Kidney epithelial cell (primary cell): ENCODE measurements at places on chromosomes 6 and 20. TPM values are rescaled to one million over a fixed set of nuclear protein-coding genes. Genes with fewer than 3 reads are reported as not detected.

DNA sequence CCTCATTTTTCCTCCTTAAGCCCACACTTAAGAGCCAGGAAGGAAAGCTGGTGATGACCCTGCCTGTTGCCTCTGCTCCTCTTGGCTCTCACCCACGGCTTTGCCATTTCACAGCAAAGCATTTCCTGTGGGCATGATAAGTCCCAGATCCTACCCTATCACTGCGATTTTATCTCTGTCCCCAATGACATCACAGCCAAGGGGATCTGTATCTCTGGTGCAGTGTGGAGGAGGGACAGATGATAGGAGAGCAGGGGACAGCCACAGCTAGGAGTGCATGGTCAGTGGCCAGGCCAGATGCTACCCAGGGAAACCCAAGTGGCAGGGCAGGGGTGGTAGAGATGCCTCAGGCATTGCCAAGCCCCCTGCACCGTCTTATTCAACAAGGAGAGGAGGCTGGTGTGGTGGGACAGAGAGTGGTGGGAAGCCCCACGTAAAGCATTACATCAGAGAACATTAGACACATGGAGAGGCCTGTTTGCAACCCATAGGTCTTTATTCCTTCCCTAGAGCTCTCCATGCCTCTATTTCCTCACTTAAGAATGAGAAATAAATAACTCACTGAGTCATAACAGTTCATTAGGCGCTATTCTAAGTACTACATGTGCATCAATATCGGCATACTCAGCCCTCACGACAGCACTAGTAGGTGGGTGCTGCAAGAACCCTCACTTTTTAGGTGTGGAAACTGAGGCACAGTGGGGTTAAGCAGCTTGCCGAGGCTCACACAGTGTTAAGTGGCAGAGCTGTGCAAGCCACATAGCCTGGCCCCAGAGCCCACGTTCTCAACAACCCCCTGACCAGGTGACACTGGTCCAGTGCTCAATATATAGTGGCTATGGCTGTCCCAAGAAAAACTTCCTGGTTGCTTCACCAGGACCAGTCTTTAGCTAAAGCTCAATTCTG, 4.6 kb downstream of the TFEB start:
- DNase-seq: no peak

DNA sequence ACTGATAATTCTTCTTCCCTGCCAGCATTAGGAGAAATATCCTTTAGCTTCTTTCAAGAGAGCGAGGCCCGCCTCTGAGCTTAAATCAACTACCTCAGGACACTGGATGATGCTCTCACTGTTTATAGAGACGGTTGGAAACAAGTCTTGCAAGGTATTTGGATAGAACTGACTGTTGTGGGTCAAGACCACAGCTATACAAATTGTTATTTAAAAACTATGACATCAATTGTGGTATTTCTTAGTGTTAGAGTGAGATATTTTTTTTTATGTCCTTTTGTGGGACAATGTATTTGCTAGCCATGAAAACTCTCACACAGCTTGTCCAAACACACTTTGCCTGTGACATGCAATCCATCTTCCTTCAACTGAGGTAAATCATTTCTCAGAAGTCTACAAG, 136.3 kb upstream of the PHACTR1 start:
- DNase-seq: no peak

Gene RSPH3
- 7.1 and 8.3 TPM in 2 replicates for total RNA-seq

Gene MGME1
- 11.6 and 15.2 TPM in 2 replicates for total RNA-seq

Gene L3MBTL3
- 9.5 and 10.3 TPM in 2 replicates for total RNA-seq

- no peak for DNase-seq
Observed at GRCh38 chr6:167328086-167328485, 3.2 kb downstream of the TTLL2 start.

Gene PTCRA
- total RNA-seq: not detected in 2 replicates

GRCh38 chr6:76861403-76861802, 601.9 kb downstream of the HTR1B start:
- DNase-seq: no peak

Gene ARFGEF3
- 11.1 and 13.4 TPM in 2 replicates for total RNA-seq

- DNase-seq: no peak
Observed at GRCh38 chr6:88967891-88968290, 4.5 kb upstream of the RNGTT start.

DNA sequence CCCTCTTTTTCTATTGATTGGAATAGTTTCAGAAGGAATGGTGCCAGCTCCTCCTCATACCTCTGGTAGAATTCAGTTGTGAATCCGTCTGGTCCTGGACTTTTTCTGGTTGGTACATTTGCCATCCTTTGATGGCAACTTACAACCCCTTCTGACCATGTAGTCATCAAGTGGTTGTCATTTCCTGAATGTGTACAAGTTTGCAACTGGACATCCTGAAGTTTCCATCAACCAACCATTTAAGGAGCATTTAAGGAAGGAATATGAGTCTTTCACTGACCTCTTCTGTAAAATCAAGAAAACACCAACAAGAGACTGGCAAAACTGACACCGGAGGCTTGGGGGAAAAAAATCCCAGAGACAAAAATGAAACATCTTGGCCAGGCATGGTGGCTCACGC, 97.4 kb downstream of the RIN2 start:
- no peak for DNase-seq

Gene C6orf15
- total RNA-seq: 0.62 and 0.79 TPM in 2 replicates

DNA sequence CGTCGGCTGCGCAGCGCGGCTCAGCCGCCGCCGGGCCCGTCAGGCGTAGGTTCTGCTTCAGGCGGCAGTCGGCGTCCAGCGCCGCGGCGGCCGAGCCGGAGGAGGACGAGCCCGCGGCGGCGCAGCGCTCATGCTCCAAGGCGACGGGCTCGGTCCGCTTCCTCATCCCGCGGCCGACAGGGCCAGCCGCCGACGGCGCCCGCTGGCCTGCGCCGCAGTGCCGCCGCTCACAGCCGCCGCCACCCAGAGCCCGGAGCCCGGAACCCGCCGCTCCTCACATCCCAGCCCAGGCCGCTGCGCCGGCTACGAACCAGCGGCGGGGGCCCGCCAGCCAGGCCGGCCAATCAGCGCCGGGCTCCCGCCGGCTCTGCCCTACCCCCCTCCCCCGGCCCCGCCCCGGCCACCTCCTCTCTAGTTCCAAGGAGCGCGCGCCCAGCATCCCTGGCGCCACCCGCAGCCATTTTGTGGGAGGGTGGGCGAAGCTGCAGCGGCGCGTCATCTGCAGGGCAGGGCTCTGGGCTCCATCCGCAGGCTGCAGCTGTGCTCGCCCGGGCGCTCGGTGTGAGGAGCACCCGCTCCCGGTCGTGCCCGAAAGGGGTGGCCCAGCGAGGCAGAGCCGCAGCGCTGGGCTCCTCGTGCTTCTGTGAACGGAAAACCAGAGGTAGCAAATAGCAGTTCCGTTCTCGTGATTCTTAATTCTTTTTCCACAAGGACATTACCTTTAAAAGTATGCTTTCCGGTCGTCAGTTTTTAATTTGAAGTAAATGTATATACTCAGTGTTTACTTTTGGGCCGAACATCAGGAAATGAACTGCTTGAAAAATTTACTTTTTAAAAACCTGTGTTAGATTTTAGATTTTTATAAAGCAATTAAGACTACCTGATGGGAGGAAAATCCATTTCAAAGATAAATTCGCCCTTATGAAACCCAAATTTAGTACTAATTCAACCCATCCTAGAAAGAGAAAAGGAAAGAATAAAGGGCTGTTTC, at the start of gene ABHD12:
ABHD12 (minus strand) TSS at position 298 of the 991 bp plus-strand sequence; CDS start at position 166, 132 bp downstream.
- DNase-seq: peak; percentile 71

Gene WFDC12
- not detected in 2 replicates for total RNA-seq

- DNase-seq: no peak
Observed at GRCh38 chr6:38959138-38959537, 89.4 kb upstream of the GLP1R start.

GRCh38 chr20:56924292-56925081, 295.4 kb downstream of the TFAP2C start:
- DNase-seq: no peak

- DNase-seq: no peak
Observed at GRCh38 chr20:17911927-17912326, 56.7 kb downstream of the SNX5 start.

DNA sequence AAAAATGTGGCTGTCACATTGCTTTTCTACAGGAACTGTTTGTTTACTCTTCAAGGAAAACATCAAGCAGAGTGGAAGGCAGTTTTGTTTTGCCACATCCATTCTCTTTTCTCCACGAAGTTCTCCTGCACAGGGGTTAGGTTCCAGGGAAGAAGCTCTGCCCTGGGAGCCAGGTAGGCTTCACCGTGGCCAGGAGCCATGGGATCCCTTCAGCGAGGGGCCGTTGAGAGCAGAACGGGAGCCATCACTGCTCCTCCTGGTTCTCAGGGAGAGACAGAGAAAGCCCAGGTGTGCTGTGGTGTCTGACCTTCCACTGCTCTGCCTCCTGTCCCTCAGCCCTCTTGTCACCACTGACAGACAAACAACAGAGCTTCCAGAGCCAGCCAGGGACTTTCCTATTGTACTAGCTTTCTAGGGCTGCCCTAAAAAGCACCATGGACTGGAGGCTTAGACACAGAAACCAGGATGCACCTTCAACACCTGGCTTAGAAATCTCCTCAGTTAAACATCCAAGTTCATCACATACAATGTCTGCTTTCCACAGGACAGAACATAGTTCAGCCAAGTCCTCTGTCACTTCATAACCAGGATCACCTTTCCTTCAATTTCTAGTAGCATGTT, 75.6 kb upstream of the SLC22A23 start:
- no peak for DNase-seq

GRCh38 chr6:150865406-150866146, at the start of gene MTHFD1L:
Gene MTHFD1L (plus strand): TSS chr6:150865702. CDS start chr6:150865823, 121 bp downstream.
- no peak for DNase-seq

Gene RNF182
- 7.6 and 8.1 TPM in 2 replicates for total RNA-seq

DNA sequence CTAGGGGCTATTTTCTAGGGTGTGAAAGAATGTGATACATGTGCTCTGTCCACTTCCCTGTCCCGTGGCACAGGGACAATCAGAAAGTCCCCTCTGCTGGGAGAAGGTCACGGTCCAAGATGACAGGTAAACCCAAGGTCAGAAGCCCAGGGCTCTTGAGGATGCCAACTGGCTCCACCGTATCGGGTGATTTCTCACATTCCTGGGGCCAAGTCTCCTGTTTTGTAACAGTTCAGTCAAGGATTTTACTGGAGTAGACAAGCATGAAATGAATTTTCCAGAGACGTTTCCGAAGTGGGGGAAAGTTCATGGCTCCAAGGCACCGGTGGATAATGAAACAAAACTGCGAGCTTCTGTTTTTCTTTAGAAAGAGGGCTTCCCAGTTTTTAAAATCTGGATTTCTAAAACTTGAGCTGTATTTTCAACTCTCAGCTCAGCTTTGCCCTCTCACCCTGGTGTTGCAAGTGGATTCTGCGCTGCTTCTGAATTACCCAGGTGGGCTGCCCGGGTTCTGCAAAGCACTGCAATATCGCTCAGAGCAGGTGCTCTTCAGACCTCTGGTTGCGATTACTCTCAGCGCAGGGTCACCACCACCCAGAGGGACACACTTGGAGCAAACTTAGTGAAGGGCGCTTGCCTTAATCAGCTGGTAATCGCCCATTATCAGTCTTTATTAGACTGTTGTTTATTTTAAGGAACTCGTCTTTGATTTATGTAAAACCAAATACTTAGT, 64.4 kb upstream of the TMEM170B start:
- no peak for DNase-seq

Gene LAMA2
- total RNA-seq: 1.1 and 1.4 TPM in 2 replicates

- no peak for DNase-seq
Observed at GRCh38 chr20:48999890-49000870, 45.9 kb upstream of the CSE1L start.

Gene SLC2A10
- total RNA-seq: 11.9 and 13.3 TPM in 2 replicates

- no peak for DNase-seq
Observed at GRCh38 chr20:63284083-63284440, 8.9 kb upstream of the COL20A1 start.

Gene TFB1M
- total RNA-seq: 20.5 and 24.4 TPM in 2 replicates

GRCh38 chr20:14383335-14383734, 45.9 kb upstream of the FLRT3 start:
- no peak for DNase-seq

DNA sequence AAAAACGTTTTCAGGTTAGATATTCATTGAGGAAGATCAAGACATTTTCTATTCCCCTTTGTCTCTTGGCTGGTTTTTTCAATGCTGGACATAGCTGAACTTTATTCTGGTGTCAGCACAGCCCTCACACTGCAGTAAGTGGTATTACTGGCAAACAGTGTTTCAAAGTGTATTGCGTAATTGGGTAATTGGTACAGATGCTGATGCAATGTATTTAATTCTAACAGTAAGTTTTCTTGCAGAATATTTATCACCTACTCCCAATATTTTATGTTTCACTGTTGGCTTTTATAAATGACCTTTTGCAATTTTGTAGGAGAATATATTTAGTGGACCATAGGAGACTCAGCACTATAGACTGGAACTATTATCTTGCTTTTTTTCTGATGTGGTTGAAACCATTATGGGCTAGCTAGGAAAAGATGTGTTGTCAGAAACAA, 287.6 kb upstream of the SOX4 start:
- DNase-seq: peak; percentile 21

GRCh38 chr6:98292810-98293209, 541.6 kb upstream of the POU3F2 start:
- DNase-seq: no peak

DNA sequence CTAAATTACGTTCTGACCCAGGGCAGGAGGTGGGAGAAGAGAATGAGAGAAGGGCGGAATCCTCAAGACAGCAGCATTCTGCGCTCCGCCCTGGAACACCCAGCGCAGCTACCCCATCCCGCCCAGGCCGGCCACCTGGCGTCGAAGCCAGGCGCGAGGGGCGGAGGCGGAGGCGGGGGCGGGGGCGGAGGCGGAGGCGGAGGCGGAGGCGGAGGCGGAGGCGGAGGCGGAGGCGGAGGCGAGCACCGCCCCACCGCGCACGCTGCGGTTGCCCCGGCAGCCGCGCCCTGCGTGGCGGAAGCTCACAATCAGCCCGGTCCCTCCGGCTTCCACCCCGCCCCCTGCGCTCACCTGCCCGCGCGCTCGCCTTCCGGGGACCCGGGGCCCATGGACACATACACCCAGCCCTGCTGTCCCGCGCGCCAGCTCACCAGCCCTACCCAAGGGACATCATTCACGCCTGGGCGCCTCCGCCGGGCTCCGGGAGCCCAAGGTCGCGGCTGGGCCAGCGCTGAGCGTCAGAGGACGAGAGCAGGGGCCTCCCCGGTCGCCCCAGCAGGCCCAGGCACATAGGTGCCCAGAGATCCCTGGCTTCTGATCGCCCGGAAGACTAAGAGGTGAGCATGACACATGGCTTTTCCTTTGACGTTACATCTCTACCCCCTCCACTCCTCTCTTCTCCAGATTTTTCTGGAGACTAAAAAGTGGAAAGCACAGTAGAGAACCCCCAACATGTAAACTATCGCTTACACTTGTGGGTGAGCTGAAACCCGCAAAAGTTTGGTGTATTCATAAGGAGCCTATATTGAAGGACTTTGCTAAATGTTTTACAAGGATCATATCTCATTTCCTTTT, at the start of gene ANKEF1:
ANKEF1 (plus strand) TSS at position 271 of the 855 bp plus-strand sequence. CDS start 3,315 bp downstream, outside the sequence.
- DNase-seq: peak; percentile 7

Gene GSTA4
- total RNA-seq: 13.1 and 14.3 TPM in 2 replicates

DNA sequence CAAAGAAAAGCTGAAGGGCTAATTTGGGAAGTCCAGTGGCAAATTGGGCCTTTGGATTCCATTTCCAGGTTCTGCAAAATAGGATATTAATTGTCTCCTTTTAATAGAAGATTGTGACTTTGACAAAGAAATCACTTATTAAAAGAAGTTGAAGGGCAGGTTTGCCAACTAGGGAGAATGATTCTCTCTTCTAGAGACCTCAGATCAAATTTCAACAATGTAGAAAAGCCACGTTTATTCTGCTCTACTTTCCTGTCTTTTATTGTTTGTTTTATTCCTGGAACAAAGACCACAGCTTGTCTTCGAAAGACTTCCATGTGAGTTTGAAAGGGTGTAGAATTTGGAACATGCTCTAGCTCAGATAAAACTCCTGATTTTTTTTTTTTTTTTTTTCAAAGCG, 65.5 kb upstream of the PRL start:
- no peak for DNase-seq

Gene CCN5
- not detected in 2 replicates for total RNA-seq

GRCh38 chr6:16286151-16286522, 47.8 kb downstream of the GMPR start:
- DNase-seq: no peak
